Hindlimb muscle (tissue), 1 donor: ENCODE measurements at places on chromosomes 7 and 10.

GRCh38 chr7:92279396-92280031 is 33.7 kb downstream of the ANKIB1 start:
- no peak for DNase-seq

DNA sequence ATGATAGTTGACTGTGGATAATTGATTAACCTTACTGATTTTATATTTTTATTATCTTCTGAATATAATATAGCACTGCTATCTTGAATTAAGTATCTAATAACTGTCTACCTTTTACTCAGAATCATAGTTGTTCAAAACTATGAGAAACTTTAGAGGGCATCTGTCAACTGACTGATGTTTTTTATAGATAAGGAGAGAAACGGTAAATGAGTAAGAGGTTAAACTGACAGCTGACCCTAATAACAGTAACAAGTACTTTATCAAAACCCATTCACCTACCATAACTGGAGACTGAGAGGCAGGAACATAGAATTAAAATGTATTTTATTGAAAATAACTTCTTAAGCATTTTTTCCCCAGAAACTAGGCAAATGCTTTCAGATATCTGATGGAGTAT is 62.2 kb downstream of the CYP51A1 start:
- DNase-seq: no peak

GRCh38 chr7:90621747-90622140 is 25.6 kb downstream of the CDK14 start:
- DNase-seq: no peak

DNA sequence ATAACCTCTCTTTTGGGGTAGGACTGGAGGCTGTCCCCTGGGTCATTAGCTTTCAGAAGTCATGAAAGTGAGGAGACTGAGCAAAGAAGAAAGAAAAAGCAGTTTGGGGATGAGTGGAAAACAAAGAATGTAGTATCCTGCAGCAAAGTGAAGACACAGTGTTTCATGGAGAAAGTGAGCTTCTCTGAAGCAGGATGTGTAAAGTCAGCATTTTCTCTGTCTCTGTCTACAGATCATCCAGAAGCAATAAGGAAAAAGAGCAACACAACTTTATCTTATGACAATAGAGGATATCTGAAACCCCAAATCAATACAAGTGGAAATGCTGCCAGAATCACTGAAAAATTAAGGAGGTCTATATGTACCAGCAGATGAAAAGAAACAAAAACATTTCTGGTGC is 28.4 kb upstream of the ZNF248 start:
- DNase-seq: no peak

DNA sequence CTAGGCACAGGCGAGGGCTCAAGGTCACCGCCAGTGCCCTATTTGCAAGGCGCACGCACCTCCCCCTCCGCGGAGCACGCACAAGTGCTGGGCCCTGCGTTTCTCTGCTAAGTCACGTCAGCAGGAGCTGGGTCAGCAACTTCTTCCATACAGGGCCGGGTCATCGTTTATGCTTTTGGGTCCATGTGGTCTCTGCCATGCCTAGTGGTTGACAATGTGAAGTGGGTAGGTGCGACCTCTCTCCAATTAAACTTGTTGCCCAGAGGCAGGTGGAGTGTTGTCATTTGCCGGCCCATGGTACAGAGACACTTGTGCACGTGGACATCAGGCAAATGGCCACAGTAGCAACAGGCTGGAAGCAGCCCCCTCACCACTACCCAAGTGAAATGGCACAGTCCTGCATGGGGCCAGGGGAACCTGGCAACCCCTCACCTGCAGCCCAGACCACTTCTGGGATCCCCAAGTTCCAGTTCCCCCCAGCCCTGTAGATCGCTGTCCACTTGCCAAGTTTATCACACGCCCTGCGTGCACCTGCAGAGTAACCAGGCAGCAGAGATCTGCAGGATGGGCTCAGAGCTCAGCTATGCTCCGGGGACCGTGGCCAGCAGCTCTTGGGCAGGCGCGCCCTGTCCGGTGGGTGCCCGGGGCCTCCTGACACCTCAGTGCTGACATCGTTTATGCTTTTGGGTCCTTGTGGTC is 86.1 kb upstream of the PPP2R2D start:
- DNase-seq: no peak

GRCh38 chr10:28939281-28940157 is 262.2 kb downstream of the BAMBI start:
- peak; percentile 43 for DNase-seq

- no peak for DNase-seq
Observed at GRCh38 chr7:67913604-67914003, 917.0 kb downstream of the TYW1 start.

DNA sequence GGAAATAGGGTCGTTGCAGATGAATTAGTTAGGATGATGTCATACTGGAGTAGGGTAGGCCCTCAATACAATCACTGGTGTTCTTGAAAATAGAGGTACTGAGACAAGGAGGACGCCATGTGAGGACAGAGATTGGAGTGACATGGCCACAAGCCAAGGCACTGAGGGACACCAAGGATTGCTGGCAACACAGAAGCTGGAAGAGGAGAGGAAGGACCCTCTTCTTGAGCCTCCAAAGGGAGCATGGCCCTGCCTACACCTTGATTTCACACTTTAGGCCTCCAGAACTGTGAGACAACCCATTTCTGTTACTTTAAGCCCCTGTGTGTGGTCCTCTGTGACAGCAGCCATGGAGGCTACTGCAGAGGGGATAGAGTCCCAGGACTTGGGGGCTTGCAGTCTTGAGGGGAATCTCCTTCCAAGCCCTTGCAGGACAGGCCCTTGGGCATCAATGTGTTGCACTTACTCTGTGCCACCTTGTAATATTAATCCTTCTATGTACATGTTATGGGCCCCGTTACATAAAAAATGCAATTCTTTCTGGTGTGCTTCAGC is 3.7 kb upstream of the AOC1 start:
- no peak for DNase-seq

DNA sequence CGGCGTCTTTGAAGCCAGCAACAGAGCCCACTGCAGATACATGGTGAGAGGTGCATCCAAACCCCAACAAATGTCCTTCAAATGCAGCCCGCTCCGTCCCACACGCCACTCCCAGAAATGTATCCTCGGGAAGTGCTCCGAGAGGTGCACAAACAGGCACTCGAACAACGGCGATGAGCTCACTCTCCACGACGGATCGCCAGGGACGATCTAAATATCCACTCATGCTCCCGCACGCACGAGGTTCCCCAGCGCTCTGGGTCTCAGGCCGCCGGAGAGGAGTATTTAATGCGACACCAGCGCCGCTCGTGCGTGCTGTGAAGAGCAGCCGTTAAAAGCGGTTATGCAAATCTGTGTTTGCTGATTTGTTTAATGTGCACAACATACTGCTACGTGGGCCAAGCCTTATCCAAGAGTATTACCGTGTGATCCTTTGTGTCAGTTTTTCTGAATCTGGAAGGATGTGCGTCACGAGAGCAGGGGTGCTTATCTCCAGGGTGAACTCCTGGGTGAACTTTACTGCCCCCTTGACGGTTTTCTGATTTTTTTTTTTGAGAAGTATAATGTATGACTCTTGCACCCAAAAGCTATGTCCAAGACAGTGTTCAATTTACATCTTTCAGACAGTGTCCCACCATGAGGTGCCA is 48.5 kb upstream of the PPP2R2D start:
- DNase-seq: no peak

DNA sequence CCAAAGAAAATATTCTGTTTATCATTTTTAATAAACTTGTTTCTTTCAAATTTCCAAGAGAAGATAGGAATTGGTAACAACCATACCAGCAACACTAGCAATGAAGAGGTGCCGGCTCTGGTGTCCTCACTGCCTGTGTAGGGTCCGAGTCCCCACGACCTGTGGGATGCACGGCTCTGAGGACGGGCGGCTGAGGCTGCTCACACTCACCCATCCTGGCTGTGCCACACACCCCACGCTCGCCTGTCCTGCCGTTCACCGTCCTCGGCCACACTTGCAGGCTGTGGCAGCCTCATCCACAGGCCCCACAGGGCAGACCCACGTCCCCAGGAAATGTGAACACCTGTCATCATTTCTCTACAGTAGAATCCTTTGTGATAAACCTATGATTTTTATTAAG is 48.2 kb upstream of the DPYSL4 start:
- DNase-seq: no peak

DNA sequence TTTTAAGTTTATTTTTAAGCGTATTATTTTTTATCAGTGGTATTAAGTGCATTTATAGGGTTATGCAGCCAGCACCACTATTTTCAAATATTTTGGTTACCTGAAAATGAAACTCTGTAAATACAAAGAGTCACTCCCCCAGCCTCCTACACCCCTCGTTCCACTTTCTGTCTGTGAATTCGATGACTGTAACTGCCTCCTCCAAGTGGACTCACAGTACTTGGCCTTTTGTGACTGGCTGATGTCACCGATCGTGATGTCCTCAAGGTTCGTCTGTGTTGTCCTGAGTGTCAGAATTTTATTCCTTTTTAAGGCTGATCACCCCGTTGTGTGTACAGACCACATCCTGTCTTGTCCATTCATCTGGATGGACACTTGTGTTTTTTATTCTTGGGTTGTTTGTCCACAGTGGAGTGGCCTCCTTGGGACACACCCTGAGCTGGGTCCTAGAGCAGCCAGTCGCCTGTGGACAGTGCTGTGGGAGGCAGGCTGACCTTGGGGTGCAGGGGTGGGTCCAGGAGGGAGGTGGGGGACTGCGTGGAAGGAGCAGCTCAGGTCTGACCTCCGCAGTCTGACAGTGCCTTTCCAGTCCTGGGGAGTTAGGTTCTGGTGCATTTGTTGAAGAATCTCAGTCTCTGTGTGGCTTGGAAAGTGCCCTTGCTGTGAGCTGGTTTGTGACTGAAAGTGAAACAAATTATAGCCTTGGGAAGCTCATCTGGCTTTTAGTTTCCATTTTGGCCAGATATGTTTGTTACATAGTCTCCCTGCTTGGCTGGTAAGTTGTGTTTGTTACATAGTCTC is 6.9 kb downstream of the MTG1 start:
- no peak for DNase-seq

GRCh38 chr7:15424468-15424867 is 137.3 kb downstream of the AGMO start:
- DNase-seq: no peak

DNA sequence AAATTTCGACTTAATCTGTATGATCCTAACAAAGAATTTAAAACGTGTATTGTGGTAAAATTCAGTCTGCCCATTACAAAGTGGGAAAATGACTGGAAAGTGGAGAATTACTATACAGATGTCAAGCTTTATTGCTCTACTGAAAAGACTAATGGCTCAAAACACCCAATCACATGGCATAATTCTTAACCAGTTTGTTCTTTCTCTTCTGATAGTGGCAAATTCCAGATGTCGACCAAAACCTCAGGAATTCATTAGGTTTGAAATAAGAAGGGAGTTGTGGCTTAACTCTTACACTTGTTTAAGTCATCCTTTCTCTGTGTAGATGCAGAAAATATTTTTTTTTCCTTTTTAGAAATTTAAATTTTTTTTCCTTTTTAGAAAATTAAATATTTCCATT is 1254.9 kb upstream of the LRRN3 start:
- no peak for DNase-seq

GRCh38 chr10:59108886-59109288 is 67.6 kb upstream of the PHYHIPL start:
- DNase-seq: no peak

- no peak for DNase-seq
Observed at GRCh38 chr7:106795877-106796231, 69.2 kb upstream of the PIK3CG start.

DNA sequence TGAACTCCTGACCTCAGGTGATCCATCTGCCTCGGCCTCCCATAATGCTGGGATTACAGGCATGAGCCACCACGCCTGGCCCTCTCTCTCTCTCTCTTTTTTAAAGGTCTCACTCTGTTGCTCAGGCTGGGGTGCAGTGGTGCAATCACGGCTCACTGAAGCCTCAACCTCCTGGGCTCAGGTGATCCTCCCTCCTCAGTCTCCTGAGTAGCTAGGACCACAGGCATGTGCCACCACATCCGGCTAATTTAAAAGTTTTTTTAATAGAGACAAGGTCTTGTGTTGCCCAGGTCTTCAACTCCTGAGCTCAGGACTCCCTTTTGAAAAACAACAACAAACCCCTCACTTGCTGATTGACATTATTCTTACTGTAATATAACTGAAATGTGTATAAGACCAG is 11.6 kb downstream of the PALD1 start:
- DNase-seq: no peak

DNA sequence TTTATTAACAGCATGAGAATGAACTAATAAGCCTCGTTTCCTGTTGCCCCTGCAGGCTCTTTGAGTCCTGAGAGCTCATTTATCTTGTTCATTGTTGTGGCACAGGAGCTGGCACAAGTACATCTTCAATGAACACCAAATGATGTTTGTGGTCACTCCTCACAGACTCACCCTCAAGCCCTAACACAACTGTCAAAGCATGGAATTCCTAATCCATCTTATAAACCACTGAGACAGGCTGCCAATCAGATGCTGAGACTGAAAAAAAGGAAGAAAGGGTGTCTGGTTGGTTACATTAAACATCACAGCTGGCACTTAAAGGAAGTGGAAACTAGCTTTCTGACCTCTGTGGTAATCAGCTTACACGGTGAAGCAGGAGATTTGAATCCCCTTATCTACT is 7.7 kb upstream of the CCDC172 start:
- no peak for DNase-seq

- no peak for DNase-seq
Observed at GRCh38 chr10:104299031-104299904, 30.3 kb downstream of the GSTO2 start.

- DNase-seq: no peak
Observed at GRCh38 chr7:104931181-104931781, 82.7 kb upstream of the KMT2E start.

- DNase-seq: no peak
Observed at GRCh38 chr10:23496727-23497126, 57.9 kb downstream of the OTUD1 start.

DNA sequence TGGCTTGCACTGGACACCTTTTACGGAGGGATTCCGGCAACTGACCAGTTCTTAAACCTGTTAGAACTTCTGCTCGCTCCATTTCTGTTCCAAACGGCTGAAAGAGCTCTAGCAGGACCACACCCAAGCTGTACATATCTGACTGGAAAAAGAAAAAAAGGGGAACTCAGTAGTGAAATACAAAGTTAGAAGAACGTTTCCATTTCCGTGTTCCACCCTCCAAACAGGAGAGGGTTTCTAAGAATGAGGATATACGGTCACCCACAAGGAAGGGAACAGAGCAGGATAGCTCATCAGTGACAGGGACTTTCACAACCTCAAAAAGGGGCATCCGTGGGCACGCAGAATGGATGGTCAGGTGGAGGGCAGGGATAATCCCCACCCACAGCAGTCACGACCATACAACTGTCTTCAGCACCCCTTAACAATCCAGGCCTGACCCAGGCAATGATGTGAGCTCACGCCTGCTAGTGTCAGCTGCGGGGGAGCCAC is 4.3 kb upstream of the ANKRD61 start:
- no peak for DNase-seq

DNA sequence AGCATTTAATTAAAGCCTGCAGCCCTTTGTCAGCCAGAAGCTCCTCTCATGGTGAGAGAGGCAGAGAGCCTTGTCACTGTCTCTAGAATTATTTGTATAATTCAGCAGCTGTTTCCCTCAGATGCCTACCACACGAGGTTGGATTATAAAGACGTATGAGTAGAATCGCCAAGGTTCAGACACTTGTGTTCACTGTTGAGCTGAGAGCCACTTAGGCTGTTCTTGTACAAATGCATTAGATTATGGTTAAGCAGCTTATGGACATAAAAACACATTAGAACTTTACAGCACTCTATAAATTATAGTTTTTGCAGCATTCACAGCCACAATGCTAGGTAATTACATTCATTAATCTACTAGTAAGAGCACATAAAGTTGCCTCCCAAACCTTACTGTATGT is 282.6 kb downstream of the AUTS2 start:
- DNase-seq: no peak
